Smooth muscle cell of the umbilical artery (primary cell): ENCODE measurements at places on chromosomes 6 and 20. TPM values are rescaled to one million over a fixed set of nuclear protein-coding genes. Genes with fewer than 3 reads are reported as not detected.

Gene EYA2
- total RNA-seq = not detected in 2 replicates

Gene SLC26A8
- total RNA-seq = 0.05 TPM in 1 of 2 replicates, not detected in the other

Gene CALHM5
- total RNA-seq = 6.1 and 15.1 TPM in 2 replicates

Gene IL17F
- not detected in 2 replicates for total RNA-seq

Gene PEDS1
- total RNA-seq = 15.3 and 15.4 TPM in 2 replicates

Gene HDAC2
- total RNA-seq = 78.7 and 158 TPM in 2 replicates

Gene TJAP1
- 7.4 and 17.7 TPM in 2 replicates for total RNA-seq

Gene GRM1
- total RNA-seq = not detected in 2 replicates

Gene CRISP3
- not detected in 2 replicates for total RNA-seq

Gene DEF6
- total RNA-seq = 1.2 TPM in 2 replicates

Gene TUBB2B
- 5.6 and 18.3 TPM in 2 replicates for total RNA-seq

Gene PTGIS
- 5.6 and 28.5 TPM in 2 replicates for total RNA-seq

Gene CCN6
- total RNA-seq = not detected in 2 replicates

Gene SYCP2
- 0.32 and 1.2 TPM in 2 replicates for total RNA-seq

Gene CCR6
- total RNA-seq = not detected in 2 replicates

Gene CDH4
- total RNA-seq = 1.8 and 4.1 TPM in 2 replicates

Gene RIOK1
- total RNA-seq = 13.4 and 18.1 TPM in 2 replicates

Gene PPP1R18
- total RNA-seq = 32.1 and 71.9 TPM in 2 replicates

Gene PTCRA
- not detected in 2 replicates for total RNA-seq

Gene NR2E1
- not detected in 2 replicates for total RNA-seq

Gene ZSCAN9
- total RNA-seq = 12.2 and 14.3 TPM in 2 replicates

Gene STMND1
- not detected in 2 replicates for total RNA-seq

Gene CASS4
- total RNA-seq = under 0.01 and 0.14 TPM in 2 replicates

Gene ESR1
- under 0.01 and 0.05 TPM in 2 replicates for total RNA-seq

Gene FOXS1
- total RNA-seq = 1.1 and 1.2 TPM in 2 replicates

Gene IRF4
- total RNA-seq = not detected in 2 replicates

Gene IPCEF1
- total RNA-seq = not detected in 2 replicates

Gene GSTA2
- not detected in 2 replicates for total RNA-seq

Gene GPSM3
- total RNA-seq = 0.59 and 1.2 TPM in 2 replicates

Gene PNPLA1
- total RNA-seq = 0.05 TPM in 1 of 2 replicates, not detected in the other

Gene ADGB
- total RNA-seq = under 0.01 TPM in 1 of 2 replicates, not detected in the other

Gene ARHGAP40
- not detected in 2 replicates for total RNA-seq

Gene ADGRB3
- total RNA-seq = 0.18 TPM in 1 of 2 replicates, not detected in the other
